D721Med (cell line): ENCODE measurements at places on chromosomes 1 and 21.
A peak's percentile ranks its signal among the peaks of the same experiment; 100 is the strongest.

- no peak for DNase-seq
Measured at GRCh38 chr1:154208677-154209388, 2.7 kb upstream of the CFAP141 start.

DNA sequence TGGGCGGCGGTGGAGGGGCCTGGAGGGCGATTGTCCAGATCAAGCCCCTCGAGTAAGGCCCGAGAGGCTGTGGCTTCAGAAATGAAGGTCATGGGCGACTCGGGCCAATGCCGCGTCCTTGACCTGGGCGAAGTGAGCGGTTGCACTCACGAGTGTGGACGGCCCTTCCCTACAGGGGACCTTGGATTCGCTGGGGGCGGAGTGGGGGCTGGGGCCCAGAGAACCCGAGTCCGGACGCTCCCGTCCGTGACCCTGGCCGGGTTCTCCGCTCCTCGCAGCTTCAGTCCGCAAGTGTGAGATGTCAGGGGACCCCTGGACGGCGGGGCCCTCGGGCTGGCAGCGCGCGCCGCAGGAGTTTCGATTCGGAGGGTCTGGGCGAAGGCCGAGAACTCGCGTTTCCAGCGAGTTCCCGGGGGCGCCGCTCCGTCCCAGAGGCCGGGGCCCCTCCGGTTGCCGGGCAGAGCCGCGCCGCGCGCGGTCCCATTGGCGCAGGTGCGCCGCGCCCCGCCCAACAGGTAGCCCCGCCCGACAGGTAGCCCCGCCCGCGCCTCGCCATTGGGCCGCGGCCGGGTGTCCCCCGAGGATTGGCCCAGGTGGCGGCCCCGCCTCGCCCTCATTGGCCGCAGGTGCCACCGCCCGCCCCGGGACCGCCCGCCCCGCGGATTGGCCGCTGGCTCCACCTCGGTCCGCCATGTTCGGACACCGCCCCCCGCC lies at the start of gene PRKCZ:
Gene PRKCZ, plus strand, starts transcription at position 694 of the 714 bp plus-strand sequence. CDS start 220 bp downstream, outside the sequence.
- peak; percentile 51 for DNase-seq

GRCh38 chr1:165858364-165858823 lies 31.0 kb downstream of the UCK2 start:
- DNase-seq = no peak

- no peak for DNase-seq
Measured at GRCh38 chr1:221487781-221488524, 253.9 kb downstream of the DUSP10 start.

GRCh38 chr1:156126043-156126629 lies 11.6 kb downstream of the LMNA start:
- no peak for DNase-seq

DNA sequence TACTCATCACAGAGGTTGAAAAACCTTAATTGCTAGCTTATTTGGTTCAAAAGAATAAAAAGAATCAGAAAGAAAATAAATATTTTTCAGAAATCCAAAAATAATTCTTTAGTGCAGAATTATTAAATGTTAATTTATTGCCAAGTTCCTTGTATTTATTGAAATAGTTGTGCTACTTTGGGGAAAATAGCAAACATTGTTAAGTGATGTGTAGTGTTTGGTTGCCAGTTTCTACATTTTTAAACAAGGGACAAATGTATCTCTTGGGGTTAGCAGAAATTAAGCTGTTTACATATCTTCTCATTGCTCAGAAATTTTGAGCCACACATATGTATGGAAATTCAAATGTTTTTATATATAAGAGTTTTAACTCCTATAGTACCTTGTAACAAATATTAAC lies 775.0 kb downstream of the USP25 start:
- DNase-seq = no peak

- no peak for DNase-seq
Measured at GRCh38 chr1:13832100-13832499, 132.1 kb downstream of the PRDM2 start.

GRCh38 chr1:220894025-220894923 lies 15.0 kb downstream of the HLX start:
- DNase-seq = no peak

DNA sequence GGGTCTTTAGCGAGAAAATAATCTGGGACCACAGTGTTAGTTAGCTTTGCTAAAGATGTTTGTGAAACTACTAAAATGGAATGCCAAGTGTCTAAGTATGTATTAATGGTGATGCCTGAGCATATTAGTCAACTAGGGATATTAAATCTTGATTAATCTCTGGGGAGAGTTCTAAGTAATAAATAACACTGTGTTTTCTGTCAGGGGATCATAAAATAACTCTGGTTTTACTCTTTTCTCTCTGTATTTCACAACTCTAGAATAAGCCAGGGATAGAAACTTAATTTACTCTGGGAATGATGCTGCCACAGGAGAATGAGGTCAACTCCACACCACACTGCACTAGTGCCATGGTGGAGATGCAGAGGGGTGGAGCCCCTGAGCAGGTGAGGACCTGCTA lies 399.2 kb downstream of the PTBP2 start:
- no peak for DNase-seq

DNA sequence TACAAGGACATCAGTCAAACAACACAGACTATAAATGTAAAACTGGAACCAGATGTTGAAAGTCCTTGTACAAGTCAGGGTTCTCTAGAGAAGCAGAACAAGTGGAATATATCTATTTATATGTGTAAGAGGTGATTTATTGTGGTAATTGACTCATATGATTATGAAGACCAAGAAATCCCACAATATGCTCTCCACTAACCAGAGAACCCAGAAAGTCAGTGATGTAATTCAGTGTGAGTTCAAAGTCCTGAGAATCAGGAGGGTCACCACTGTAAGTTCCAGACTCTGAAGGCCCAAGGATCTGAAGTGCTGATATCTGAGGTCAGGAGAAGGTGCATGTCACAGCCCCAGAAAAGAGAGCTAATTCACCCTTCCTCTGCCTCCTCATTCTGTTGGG lies 57.0 kb downstream of the LRRC53 start:
- DNase-seq = no peak

- DNase-seq = no peak
Measured at GRCh38 chr1:235763962-235764361, 102.7 kb downstream of the LYST start.

- DNase-seq = no peak
Measured at GRCh38 chr1:58997637-58998036, 213.8 kb upstream of the JUN start.

DNA sequence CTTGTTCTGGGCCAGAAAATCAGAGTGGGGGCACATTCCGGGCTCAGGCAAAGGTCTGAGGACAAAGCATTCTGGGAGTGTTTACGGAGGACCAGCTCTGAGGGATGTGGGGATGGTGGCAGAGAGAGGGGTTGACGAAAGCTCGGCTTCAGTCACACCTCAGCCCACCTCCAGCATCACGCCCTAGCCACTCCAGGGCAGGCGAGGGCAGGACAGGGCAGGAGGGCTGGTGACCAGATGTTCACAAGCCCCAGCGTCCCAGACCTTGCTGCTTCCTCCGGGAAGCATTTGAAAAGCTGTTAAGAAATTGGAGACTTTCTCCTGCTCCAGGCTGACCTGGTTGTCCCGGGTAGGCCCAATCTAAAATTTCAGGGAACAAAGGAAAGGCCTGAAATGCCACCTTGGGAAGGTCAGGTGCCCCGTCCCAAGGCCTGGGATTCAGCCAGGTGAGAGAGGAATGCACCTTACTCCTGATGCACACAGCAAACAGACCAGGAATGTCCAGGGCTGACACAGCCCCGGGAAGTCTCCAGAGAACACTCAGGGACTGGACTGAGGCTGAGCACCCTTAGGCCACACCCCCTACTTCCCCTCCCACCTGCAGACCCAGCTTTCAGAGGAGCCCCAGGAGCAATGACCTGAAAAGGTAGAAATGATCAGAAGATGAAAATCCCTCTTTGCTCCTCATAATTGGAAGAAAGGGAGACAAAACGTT lies 71.9 kb upstream of the KLHDC7A start:
- DNase-seq = no peak

DNA sequence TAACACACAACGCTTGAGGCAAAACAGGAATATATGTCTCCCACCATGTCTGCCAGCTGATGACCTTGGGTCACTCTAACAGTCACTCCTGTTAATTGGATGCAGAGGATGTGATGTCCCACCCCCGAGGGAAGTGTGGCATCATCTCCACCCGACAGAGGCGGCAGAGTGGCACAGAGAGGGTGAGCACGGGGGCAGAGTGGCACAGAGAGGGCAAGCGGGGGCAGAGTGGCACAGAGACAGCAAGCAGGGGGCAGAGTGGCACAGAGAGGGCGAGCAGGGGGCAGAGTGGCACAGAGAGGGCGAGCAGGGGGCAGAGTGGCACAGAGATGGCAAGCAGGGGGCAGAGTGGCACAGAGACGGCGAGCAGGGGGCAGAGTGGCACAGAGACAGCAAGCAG lies 44.3 kb downstream of the DISP3 start:
- DNase-seq = no peak

DNA sequence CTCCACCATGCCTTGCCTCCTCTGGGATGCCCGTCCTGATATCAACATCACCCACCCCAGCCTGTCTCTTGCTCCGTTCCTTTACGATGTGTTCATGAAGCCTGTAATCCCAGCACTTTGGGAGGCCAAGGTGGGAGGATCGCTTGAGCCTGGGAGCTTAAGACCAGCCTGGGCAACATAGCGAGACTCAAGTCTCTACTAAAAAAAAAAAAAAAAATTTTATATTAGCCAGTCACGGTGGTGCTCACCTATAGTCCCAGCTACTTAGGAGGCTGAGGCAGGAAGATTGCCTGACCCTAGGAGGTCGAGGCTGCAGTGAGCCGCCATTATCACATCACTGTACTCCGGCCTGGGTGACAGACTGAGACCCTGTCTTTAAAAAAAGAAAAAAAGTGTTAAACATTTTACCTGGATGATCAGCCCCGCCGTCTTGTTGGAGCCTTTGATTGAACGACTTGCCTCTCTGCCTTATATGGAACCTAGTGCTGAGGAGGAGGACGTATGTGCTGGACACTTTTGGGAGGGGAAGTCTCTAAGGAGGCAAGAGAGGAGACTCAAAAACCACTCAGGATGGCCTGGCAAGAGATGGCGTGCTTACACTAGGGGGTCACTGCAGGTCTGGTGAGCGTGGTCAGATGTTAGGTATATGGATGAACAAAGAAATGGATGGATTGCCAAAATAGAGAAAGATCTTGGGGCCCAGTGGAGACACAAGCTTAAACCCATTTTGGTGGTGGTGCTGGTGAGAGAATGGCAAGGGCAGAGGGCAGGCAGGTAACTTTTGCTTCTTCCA lies 80.5 kb upstream of the IFFO2 start:
- DNase-seq = no peak

GRCh38 chr1:229942501-229942900 lies 124.5 kb upstream of the GALNT2 start:
- no peak for DNase-seq

DNA sequence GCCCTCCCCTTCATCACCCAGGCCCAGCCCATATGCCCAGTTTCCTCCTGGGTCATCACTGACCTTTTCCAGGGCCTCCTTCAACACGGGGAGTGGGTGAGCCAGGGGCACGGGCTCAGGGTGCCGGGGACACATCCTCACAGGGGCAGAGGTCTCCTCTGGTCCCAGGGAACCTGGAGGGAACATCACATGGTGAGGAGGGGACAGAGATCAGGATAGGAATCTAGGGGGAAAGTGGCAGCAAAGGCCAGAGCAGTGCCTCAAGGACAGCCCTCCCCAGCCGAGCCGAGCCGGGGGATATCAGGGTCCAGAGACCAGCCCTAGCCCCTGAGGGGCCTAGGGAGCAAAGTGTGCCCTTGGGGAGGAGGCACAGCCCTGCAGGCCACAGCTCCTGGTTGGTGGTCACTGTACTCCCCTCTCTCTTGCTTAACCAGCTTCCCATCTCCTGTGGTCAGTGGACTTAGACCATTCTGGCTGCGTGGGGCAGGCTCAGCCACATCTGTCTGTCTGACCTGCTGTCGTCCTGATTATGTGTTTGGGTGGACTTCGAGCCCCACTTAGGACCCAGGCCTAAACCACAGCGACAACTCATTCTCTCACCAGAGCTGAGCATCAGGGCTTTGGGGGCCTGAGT lies 9.5 kb downstream of the LACTBL1 start:
- no peak for DNase-seq

DNA sequence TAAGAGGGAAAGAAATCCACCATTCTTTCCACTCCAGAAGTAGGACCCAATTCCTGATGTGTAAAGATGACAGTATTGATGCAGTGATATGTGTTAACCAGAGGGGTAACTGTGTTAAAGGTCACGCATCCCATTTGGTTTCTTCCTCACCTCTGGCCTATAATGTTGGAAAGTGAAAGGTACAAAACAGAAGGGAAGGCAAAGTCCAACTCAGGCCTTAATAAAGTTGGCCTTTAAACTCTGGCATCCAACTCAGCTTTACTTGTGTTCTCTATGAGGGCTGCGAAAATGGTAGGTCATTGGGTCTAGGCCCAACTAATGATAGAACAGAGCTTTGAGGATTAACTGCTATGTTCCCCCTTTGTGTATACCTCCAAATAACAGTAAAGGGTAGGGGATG lies 17.9 kb downstream of the CYP2J2 start:
- DNase-seq = no peak

DNA sequence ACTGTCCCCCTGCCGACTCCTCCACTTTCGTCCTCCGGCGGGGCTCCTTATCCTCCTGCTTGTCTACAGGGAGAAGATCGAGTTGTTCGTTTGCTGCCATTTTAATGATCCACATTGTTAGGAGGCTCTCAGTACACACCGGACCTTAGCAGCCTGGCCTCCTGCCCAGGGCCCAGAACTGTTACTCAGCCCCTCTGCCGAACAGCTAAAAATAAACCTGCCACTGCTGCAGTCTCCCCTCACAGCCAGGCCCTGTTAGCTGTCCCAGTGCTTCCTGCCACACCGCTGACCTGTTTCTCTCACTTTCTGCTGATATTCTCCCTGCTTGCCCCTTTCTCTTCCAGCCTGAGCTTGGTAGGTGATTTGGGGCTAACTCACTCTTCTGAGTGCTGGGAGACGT lies 8.3 kb downstream of the MAPKAPK2 start:
- no peak for DNase-seq

- no peak for DNase-seq
Measured at GRCh38 chr1:45499415-45499769, 481 bp downstream of the CCDC163 start.

DNA sequence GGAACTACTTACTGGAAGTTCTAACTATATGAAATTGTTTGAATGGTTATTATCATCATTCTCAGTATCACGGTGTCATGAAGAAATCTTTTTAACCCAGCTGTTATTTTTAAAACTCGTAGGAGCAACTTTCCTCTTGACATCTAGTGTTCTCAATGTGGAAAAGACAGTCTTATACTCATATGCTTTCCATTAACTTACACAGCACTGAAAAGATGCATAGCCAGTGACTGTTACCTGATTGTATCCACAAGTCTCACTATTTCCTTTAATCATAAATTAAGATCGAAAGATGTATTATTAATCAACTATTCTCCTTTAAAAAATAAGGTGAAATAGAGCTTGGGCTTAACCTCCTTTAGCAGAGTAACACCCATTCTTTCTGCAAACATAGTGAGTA lies 59.7 kb upstream of the TNFSF4 start:
- DNase-seq = no peak

DNA sequence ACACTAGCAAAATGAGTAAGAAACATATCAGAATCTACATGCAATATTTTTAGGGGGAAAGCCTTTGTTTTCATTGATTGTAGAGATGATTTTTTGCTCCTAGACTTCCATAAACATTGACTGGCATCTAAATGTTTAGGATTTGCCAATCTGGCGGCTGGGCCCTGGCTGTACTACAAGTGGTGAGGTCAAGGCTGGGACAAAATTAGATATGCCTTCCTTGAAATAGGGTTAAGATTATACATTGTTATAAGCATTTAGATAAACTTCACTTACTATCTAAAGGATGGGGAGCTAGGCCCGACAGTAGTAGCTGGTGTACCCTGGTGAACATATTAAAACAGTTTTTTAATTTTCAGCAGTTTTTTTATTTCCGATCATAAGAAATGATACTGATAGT lies 5.2 kb downstream of the NFIA start:
- no peak for DNase-seq
